ENCODE measurements at places on chromosomes 4 and X.

DNA sequence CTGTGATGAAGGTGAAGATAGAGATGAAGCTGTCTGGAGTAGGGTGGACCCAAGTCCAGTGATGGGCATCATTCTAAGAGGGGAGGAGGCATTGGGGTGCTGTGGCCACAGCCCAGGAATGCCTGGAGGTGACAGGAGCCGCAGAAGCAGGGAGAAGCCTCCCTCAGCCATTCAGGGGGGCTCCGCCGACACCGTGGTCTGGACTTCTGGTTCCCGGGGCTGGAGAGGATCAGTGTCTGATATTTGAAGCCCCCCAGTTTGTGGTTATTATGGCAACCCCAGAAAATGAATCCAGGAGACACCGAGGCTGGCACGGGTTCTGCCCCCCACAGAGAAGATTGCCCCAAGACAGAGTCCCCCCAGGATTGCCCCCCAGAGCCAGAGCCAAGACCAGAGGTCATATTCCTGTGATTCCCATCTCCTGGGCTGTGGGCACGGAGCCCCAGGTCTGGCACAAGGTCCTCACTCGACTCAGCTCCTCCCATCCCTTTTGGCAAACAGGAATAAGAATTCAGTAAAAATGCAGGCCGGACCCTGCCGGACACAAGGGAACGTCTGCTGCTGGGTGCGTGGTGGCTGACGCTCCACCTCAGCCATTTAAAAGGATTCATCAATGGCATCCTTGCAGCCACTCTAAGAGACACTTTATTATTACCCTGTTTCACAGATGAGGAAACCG is 116.6 kb downstream of the CPZ start:
- DNase-seq = peak; percentile 45
- no peak overlapping the region for H3K4me3 ChIP-seq
- peaks cover 33% of the 10 kb centered on the region for H3K27me3 ChIP-seq
- H3K36me3 ChIP-seq = no peaks in the 10 kb centered on the region

GRCh38 chrX:107448998-107449835 is at the start of gene FRMPD3:
TSS of gene FRMPD3 (plus strand) at chrX:107449652. CDS start at chrX:107526589, 76,937 bp downstream.
- peaks cover 12% of the 10 kb centered on the region for H3K4me1 ChIP-seq
- peaks cover 24% of the 10 kb centered on the region for H3K27me3 ChIP-seq
- no peak for DNase-seq
- H3K36me3 ChIP-seq = no peaks in the 10 kb centered on the region

- no peaks in the 10 kb centered on the region for H3K27me3 ChIP-seq
- DNase-seq = no peak
- no peaks in the 10 kb centered on the region for H3K36me3 ChIP-seq
These were observed 213.4 kb upstream of the HCCS start for GRCh38 chrX:10897768-10898167.

GRCh38 chrX:101442085-101442484 is 34.1 kb downstream of the HNRNPH2 start:
- no peak overlapping the region for H3K4me3 ChIP-seq
- H3K27me3 ChIP-seq = no peaks in the 10 kb centered on the region
- H3K27ac ChIP-seq = no peak overlapping the region
- H3K4me1 ChIP-seq = no peaks in the 10 kb centered on the region
- no peak for DNase-seq

DNA sequence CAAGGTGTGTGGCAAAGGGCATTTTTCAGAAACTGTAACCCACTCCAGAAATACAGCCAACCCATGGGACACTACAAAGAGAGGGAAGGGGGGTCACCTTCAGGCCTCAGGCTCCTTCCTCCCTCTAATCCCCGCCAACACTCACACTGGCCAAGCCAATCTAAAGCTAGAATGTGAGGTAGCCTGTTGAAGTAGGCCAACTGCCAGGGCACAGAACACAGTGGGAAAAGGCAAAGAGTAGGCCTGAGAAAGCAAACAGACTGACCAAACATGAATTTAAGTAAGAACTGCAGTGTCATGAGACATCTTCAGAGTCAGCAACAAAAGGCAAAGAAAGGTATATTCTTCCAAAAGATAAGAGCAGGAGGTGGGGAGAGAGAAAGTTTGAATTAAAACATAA is 289.0 kb downstream of the HNRNPD start:
- H3K4me3 ChIP-seq = no peak overlapping the region
- no peaks in the 10 kb centered on the region for H3K4me1 ChIP-seq
- no peak overlapping the region for H3K27ac ChIP-seq
- H3K27me3 ChIP-seq = peaks cover 3% of the 10 kb centered on the region

GRCh38 chrX:20498851-20499635 is 232.3 kb upstream of the RPS6KA3 start:
- no peaks in the 10 kb centered on the region for H3K36me3 ChIP-seq
- no peak overlapping the region for H3K27ac ChIP-seq

DNA sequence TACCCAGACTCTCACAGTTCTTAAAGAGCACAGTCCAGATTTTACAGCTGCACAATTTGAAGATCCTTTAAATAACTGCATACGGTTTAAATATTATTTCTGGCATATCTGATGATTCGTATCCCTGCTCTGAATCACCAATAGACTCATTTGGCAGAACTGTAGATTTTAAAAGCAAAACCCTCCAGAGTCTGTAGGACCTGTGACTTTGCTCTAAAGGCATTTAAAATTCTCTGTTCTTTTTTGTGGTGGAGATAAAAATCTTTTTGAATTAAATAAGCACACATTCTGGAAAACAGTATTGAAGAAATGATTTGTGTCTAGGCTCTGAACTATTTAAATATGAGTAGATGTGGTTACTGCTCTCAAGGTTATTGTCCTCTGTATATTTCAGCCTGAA is 246.2 kb upstream of the PITX2 start:
- H3K4me3 ChIP-seq = no peak overlapping the region
- no peaks in the 10 kb centered on the region for H3K27me3 ChIP-seq
- H3K36me3 ChIP-seq = no peaks in the 10 kb centered on the region
- peaks cover 4% of the 10 kb centered on the region for H3K4me1 ChIP-seq
- DNase-seq = no peak

- no peaks in the 10 kb centered on the region for H3K36me3 ChIP-seq
- H3K4me1 ChIP-seq = no peaks in the 10 kb centered on the region
- no peaks in the 10 kb centered on the region for H3K27me3 ChIP-seq
- no peak overlapping the region for H3K4me3 ChIP-seq
- DNase-seq = no peak
These were observed 155.8 kb downstream of the NWD2 start for GRCh38 chr4:37400241-37400881.

- no peaks in the 10 kb centered on the region for H3K36me3 ChIP-seq
- no peak for DNase-seq
- H3K27ac ChIP-seq = no peak overlapping the region
- no peak overlapping the region for H3K4me3 ChIP-seq
- no peaks in the 10 kb centered on the region for H3K27me3 ChIP-seq
- H3K4me1 ChIP-seq = peaks cover 3% of the 10 kb centered on the region
These were observed 345.2 kb upstream of the GRID2 start for GRCh38 chr4:91958596-91958995.

Data from type B pancreatic cell (in vitro differentiated cells).